Chondrocyte (in vitro differentiated cells): ENCODE measurements at places on chromosomes 4 and X. TPM values are rescaled to one million over a fixed set of nuclear protein-coding genes. Genes with fewer than 3 reads are reported as not detected.

Gene DDX53
- not detected in 3 replicates for total RNA-seq

Gene TCEAL6
- total RNA-seq = not detected in 3 replicates

Gene GUCY1A1
- 29.4 to 33.9 TPM (median 30.9 TPM) in 3 replicates for total RNA-seq

Gene HERC5
- total RNA-seq = 0.40 to 0.56 TPM (median 0.49 TPM) in 3 replicates

DNA sequence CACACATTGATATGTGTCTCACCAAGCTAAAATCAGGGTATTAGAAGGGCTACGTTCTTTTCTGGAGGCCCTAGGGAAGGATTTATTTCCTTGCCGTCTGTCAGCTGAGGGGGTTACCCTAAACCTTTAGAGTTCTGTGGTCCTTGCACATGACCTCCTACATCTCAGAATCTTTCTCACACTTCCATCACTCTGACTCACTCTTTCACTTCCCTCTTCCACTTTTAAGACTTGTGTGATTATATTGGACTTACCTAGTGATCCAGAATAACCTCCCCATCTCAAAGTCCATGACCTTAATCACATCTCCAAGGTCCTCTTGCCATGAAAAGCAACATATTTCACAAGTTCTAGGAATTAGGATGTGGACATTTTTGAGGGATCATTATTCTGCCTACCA, 53.6 kb upstream of the FUNDC1 start:
- H3K4me3 ChIP-seq = no peak overlapping the region
- no peak for DNase-seq
- no peaks in the 10 kb centered on the region for H3K36me3 ChIP-seq
- H3K27me3 ChIP-seq = no peaks in the 10 kb centered on the region

- no peak overlapping the region for H3K27ac ChIP-seq
- no peak for DNase-seq
- peaks cover 15% of the 10 kb centered on the region for H3K4me1 ChIP-seq
- no peaks in the 10 kb centered on the region for H3K36me3 ChIP-seq
- H3K27me3 ChIP-seq = no peaks in the 10 kb centered on the region
- no peak overlapping the region for H3K4me3 ChIP-seq
These were observed 178.3 kb downstream of the SNCA start for GRCh38 chr4:89658701-89659024.

GRCh38 chr4:165799384-165799815, 73.6 kb upstream of the TLL1 start:
- H3K4me3 ChIP-seq = no peak overlapping the region
- H3K4me1 ChIP-seq = no peaks in the 10 kb centered on the region
- H3K27ac ChIP-seq = no peak overlapping the region
- DNase-seq = peak; percentile 82
- H3K27me3 ChIP-seq = peaks cover 8% of the 10 kb centered on the region

DNA sequence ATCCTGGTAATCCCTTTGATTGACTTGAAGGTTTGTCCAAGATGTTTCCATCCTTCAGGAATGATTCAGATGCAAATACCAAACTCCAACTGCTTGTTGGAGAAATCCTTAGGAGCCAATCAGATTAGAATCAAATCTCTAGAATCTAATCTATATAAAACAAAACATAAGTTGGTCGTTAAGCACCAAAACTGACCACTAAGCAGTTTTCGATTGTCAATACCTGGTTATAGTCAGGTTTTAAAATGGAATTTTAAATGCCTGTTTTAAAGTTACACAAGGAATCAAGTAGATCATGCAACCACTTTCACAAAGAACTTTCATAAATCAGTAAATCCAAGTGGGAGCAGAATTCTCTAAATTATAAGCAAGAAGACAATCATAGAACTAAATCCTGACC, 236.1 kb downstream of the PARM1 start:
- no peaks in the 10 kb centered on the region for H3K4me1 ChIP-seq
- no peak overlapping the region for H3K4me3 ChIP-seq
- H3K36me3 ChIP-seq = peaks cover 1% of the 10 kb centered on the region
- H3K27ac ChIP-seq = no peak overlapping the region

- H3K4me3 ChIP-seq = no peak overlapping the region
- no peaks in the 10 kb centered on the region for H3K27me3 ChIP-seq
- peaks cover 44% of the 10 kb centered on the region for H3K4me1 ChIP-seq
- H3K36me3 ChIP-seq = no peaks in the 10 kb centered on the region
- no peak overlapping the region for H3K27ac ChIP-seq
These were observed 111.3 kb downstream of the MAML3 start for GRCh38 chr4:140042634-140043033.

- no peak overlapping the region for H3K27ac ChIP-seq
- H3K27me3 ChIP-seq = no peaks in the 10 kb centered on the region
- no peak for DNase-seq
- H3K36me3 ChIP-seq = no peaks in the 10 kb centered on the region
- H3K4me3 ChIP-seq = no peak overlapping the region
These were observed 15.6 kb upstream of the ADH5 start for GRCh38 chr4:99104153-99104552.

GRCh38 chrX:79570524-79571240, 203.5 kb upstream of the ITM2A start:
- no peaks in the 10 kb centered on the region for H3K27me3 ChIP-seq
- H3K4me3 ChIP-seq = no peak overlapping the region
- H3K4me1 ChIP-seq = no peaks in the 10 kb centered on the region
- H3K27ac ChIP-seq = no peak overlapping the region
